GM23248 (cell line): ENCODE measurements at places on chromosomes 1 and 21.

GRCh38 chr1:225896937-225897549 lies 8.1 kb upstream of the LEFTY1 start:
- no peak for DNase-seq
- no peaks in the 10 kb centered on the region for H3K27me3 ChIP-seq
- no peaks in the 10 kb centered on the region for H3K4me1 ChIP-seq
- H3K36me3 ChIP-seq = no peaks in the 10 kb centered on the region

- H3K4me1 ChIP-seq = peaks cover 10% of the 10 kb centered on the region; the same call in 1 of the 2 replicates
- peak overlapping the region; percentile 86 for H3K4me3 ChIP-seq
- peak; percentile 73 for DNase-seq
- H3K27me3 ChIP-seq = no peaks in the 10 kb centered on the region
Measured at GRCh38 chr1:29237129-29237821, 953 bp downstream of the PTPRU start.

DNA sequence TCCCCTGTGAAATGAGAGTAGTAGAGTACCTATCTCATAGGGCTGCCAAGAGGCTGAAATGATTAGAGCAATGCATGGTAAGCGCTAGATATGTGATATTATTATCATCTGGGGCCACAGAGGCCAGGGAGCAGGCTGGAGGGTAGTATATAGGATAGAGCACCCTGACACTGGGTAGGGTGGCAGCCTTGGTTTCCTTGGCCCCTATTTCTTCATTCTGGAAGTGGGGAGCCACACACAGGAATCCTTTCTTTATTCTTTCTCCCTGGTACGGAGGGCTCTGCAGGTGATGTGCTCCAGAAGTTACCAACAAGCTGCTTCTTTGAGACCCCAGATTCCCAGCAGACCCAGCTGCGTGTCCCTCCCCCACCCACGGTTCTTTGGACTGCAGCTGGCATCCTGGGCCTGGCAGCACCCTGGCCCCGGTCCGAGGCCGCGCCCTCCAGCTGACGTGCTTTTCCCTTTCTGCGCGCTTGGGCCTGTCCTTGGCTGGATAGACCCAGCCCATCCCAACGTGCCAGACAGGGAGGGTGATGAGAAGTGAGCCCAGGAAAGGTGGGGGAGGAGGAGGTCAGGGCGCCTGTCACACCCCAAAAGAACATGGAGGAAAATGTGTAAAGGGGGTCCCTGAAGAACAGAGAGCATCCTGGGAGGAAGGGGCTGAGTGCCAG lies 18.2 kb downstream of the INAVA start:
- H3K36me3 ChIP-seq = no peaks in the 10 kb centered on the region
- no peak for DNase-seq
- peaks cover 7% of the 10 kb centered on the region; the same call in 1 of the 2 replicates for H3K27me3 ChIP-seq

GRCh38 chr1:29285771-29286170 lies 49.4 kb downstream of the PTPRU start:
- no peaks in the 10 kb centered on the region for H3K36me3 ChIP-seq
- H3K27me3 ChIP-seq = no peaks in the 10 kb centered on the region
- H3K4me1 ChIP-seq = peaks cover 4% of the 10 kb centered on the region
- no peak overlapping the region for H3K4me3 ChIP-seq
- no peak overlapping the region for H3K27ac ChIP-seq

DNA sequence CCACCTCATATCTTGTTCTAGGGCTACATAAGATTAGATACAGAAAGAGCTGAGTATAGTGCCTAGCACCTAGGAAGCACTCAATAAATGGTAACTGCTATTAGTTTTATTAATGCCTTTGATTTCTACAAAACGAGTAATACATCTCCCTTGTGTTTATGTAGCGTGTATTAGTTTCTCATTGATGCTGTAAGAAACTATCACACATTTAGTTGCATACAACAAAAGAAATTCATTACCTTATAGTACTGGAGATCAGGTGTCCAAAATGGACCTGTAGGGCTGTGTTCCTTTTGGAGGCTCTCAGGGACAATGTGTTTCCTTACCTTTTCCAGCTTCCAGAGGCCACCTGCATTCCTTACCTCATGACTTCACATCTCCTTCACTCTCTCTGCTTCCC lies 961 bp upstream of the ERO1B start:
- no peaks in the 10 kb centered on the region for H3K36me3 ChIP-seq
- no peaks in the 10 kb centered on the region; the same call in 1 of the 2 replicates for H3K4me1 ChIP-seq
- H3K4me3 ChIP-seq = peak overlapping the region; percentile 91
- no peak overlapping the region for H3K27ac ChIP-seq

- no peaks in the 10 kb centered on the region; the same call in 1 of the 2 replicates for H3K27me3 ChIP-seq
- H3K36me3 ChIP-seq = no peaks in the 10 kb centered on the region
- no peak overlapping the region for H3K27ac ChIP-seq
- no peak overlapping the region for H3K4me3 ChIP-seq
- no peak for DNase-seq
- H3K4me1 ChIP-seq = no peaks in the 10 kb centered on the region
Measured at GRCh38 chr1:111212634-111213335, 12.3 kb upstream of the DENND2D start.

GRCh38 chr1:77228836-77229235 lies 9.6 kb upstream of the PIGK start:
- DNase-seq = no peak
- no peaks in the 10 kb centered on the region for H3K27me3 ChIP-seq
- no peak overlapping the region for H3K4me3 ChIP-seq
- no peak overlapping the region for H3K27ac ChIP-seq
- H3K36me3 ChIP-seq = no peaks in the 10 kb centered on the region
- H3K4me1 ChIP-seq = no peaks in the 10 kb centered on the region

- H3K4me1 ChIP-seq = no peaks in the 10 kb centered on the region
Measured at GRCh38 chr1:96074422-96074821, 647.2 kb upstream of the PTBP2 start.

DNA sequence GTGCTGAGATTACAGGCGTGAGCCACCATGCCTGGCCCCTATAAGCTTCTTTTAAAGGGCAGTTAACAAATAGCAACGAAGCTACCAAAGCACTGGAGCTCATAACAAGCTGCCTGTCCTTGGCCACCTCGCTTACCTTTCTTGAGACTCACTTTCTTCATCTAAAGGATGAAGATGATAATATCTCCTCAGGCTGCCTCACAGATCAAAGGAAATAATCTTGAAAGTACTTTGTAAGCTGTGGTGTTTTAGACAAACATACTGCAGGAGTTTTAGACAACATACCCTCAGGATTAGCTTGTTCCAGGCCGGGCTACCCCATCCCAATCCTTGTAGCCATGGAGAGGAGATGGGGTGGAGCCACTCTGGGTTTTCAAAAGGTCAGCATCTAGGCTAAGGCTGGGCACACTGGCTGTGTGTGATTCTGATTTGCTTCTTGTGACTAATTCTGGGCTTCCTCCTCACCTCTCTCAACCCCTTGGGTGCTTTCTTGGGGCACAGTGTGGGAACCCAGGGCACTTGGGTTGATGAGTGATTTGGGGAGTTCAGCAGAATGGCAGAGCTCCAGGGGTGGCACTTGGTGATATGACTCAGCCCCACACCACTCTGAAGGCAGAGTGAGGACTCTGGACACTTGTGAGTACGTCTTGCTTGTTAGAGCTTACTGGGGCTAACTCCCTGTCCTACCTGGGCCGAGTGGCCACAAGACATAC lies 5.2 kb downstream of the GPR25 start:
- H3K36me3 ChIP-seq = no peaks in the 10 kb centered on the region
- H3K27me3 ChIP-seq = peaks cover 65% of the 10 kb centered on the region
- H3K4me1 ChIP-seq = no peaks in the 10 kb centered on the region
- no peak overlapping the region for H3K4me3 ChIP-seq

DNA sequence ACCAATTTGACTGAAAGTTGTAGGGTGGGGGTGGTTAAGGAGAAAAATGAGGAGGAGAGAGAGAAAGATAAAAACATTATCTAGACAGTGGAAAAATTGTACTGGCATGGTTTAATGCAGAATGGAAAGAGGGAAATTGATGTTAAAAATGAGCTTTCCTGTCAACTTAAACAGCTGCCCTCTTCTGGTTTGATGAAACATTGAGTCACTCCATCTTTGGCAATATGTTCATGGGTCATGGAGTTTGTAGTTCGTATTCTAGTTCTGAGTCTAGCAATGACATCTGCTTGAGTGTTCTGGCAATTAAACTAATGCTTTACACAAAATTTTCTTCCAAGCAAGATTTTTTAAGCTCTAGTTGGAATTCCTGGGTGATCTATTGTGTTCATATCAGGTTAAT lies 9.6 kb downstream of the ZNF648 start:
- H3K36me3 ChIP-seq = no peaks in the 10 kb centered on the region
- H3K4me3 ChIP-seq = no peak overlapping the region
- DNase-seq = peak; percentile 31

DNA sequence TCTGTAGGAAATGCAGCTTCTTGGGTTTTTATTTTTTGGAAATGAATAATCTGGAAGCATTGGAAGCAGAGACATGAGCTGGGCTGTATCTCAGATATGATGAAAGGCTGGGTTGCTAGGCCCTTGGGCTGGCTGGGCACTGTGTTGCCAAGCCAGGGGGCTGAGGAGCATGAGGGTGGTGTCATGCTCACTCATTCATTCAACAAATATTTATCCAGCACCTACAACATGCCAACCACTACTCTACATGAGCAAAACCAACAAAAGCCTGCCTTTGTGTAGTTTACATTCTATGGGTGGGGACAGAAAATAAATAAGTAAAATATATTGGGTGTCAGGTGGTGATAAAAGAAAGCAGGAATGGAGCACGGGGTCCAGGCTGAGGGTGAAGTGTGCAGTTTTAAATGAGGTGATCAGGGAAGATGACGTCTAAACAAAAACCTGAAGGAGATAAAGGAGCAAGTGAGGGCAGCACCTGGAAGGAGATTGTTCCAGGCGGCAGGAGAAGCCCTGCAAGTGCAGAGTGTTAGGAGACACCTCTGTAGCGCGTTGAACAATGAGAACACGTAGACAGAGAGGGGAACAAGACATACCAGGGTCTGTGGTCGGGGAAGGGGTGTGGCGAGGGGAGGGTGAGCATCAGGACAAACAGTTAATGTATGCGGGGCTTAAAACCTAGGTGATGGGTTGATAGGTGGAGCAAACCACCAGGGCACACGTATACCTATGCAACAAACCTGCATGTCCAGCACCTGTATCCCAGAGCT lies 10.9 kb downstream of the TAGLN2 start:
- H3K36me3 ChIP-seq = peaks cover 14% of the 10 kb centered on the region
- no peaks in the 10 kb centered on the region for H3K27me3 ChIP-seq
- H3K4me1 ChIP-seq = peaks cover 66% of the 10 kb centered on the region
- no peak overlapping the region for H3K4me3 ChIP-seq
- DNase-seq = no peak
- no peak overlapping the region for H3K27ac ChIP-seq

DNA sequence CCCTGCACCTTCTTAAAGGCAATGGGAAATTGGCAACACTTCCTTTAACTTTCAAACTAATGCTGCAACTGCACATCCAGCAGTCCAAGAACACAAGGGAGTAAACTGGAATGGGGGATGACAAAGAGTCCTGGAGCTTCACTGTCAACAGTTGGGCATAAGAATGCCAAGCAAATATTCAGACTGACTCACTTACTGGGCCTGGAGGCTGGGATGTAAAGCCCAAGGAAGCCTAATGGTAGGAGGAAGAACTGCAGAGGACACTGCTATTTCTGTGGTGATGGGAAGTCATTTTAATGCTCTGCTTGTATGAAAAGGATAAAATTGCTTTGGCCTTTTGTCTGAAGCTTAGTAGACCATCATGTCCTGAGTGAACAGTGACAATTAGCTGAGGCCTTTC lies 15.7 kb upstream of the DMRTA2 start:
- H3K27ac ChIP-seq = no peak overlapping the region
- DNase-seq = peak; percentile 48
- H3K36me3 ChIP-seq = no peaks in the 10 kb centered on the region; the same call in 1 of the 2 replicates
- no peaks in the 10 kb centered on the region for H3K4me1 ChIP-seq

- no peak overlapping the region for H3K27ac ChIP-seq
- no peaks in the 10 kb centered on the region for H3K27me3 ChIP-seq
- no peaks in the 10 kb centered on the region for H3K36me3 ChIP-seq
- H3K4me3 ChIP-seq = no peak overlapping the region
- no peak for DNase-seq
- peaks cover 23% of the 10 kb centered on the region for H3K4me1 ChIP-seq
Measured at GRCh38 chr1:116371752-116372151, 1.3 kb upstream of the ATP1A1 start.

- no peak overlapping the region for H3K4me3 ChIP-seq
- H3K27ac ChIP-seq = no peak overlapping the region
- no peak for DNase-seq
- H3K36me3 ChIP-seq = no peaks in the 10 kb centered on the region
- peaks cover 6% of the 10 kb centered on the region; the same call in 1 of the 2 replicates for H3K4me1 ChIP-seq
Measured at GRCh38 chr1:166906647-166907046, 30.6 kb upstream of the TADA1 start.

DNA sequence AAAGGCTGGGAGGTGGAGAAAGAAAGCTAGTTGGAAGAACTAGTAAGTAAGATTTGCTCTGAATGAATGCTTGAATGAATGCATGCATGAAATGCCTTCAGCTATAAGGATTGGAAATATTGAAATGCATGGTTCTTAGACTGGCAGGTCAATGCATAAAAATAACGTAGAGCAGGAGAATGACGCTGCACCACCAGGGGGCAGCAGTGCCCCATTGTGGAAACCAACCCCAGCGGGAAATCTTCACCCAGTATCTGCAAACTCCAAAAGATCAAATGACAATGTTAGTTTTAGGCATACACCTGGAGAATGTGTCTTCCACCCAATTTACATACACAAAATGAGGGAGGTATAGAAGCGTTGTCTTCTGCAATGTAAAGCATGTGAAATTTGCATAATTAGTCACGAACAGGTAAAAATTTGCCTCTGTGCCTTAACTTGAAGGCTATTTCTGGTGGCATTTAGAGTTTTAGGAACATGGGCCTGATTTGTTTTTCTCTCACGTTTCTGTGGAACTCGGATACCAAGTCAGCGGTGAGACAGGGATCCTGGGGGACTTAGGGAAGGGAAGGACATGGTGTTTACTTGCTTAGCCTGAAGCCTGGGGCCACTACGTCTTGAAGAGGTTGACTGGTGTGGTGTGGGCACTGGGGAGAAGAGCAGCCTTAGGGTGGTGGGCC lies 78.6 kb downstream of the HHAT start:
- H3K4me3 ChIP-seq = no peak overlapping the region
- H3K27ac ChIP-seq = no peak overlapping the region
- no peaks in the 10 kb centered on the region for H3K4me1 ChIP-seq

GRCh38 chr1:47675721-47676120 lies 237.9 kb downstream of the FOXD2 start:
- H3K36me3 ChIP-seq = no peaks in the 10 kb centered on the region
- no peaks in the 10 kb centered on the region for H3K27me3 ChIP-seq

DNA sequence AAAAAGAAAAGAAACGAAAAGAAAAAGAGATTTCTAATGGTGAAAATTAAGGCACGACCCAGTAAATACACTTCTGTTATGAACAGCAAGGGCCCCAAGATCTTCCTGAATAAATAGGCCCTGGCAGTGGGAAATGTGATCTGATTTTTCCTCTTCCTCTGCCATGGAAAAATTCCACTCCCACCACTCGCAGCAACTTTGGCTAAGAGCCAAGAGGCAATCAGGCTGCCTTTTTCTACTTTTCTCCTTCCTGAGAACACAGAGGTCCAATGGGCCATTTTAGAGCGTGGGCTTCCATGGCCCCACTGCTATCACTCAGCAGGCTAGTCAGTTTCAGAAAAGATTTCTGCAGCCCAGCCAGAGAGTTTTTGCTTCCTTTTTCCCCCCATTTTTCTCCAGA lies 33.7 kb upstream of the AK4 start:
- no peak for DNase-seq
- H3K4me1 ChIP-seq = no peaks in the 10 kb centered on the region
- H3K27me3 ChIP-seq = no peaks in the 10 kb centered on the region

- H3K4me1 ChIP-seq = no peaks in the 10 kb centered on the region
- H3K27me3 ChIP-seq = peaks cover 6% of the 10 kb centered on the region
- no peak overlapping the region for H3K4me3 ChIP-seq
- H3K36me3 ChIP-seq = no peaks in the 10 kb centered on the region
- no peak for DNase-seq
- H3K27ac ChIP-seq = no peak overlapping the region
Measured at GRCh38 chr21:41428847-41429246, 2.8 kb downstream of the MX1 start.

GRCh38 chr1:1407636-1408318 lies 684 bp upstream of the MRPL20 start:
- H3K27ac ChIP-seq = peak overlapping the region; percentile 70
- peak overlapping the region; percentile 90 for H3K4me3 ChIP-seq
- H3K27me3 ChIP-seq = no peaks in the 10 kb centered on the region
- DNase-seq = peak; percentile 76
- peaks cover 17% of the 10 kb centered on the region for H3K4me1 ChIP-seq
- H3K36me3 ChIP-seq = 0 out of 2 replicates have a peak, but pooled peaks cover 5% of the 10 kb centered on the region
